ENCODE measurements at places on chromosomes 3 and 15.

- DNase-seq = no peak
Measured at GRCh38 chr15:38877471-38877870, 312.9 kb upstream of the RASGRP1 start.

DNA sequence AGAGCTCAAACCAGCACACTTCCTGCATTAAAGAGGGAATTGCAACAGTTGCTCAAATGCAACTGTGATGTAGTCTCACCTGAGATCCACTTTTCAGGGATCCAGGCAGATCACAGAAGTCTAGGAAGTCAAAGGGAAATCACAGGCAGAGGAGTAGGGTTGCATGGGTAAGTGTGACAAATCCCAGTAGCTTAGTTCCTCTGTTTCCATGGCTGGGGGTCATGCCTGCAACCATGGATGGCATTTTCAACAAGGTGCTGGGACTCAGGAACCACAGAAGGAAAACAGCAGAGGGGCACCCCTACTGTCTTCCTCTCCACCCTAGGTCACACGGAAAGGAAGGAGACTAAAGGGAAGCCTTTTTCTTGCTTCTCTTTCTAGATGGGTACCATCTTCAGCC is 36.5 kb upstream of the ARNT2 start:
- DNase-seq = no peak

DNA sequence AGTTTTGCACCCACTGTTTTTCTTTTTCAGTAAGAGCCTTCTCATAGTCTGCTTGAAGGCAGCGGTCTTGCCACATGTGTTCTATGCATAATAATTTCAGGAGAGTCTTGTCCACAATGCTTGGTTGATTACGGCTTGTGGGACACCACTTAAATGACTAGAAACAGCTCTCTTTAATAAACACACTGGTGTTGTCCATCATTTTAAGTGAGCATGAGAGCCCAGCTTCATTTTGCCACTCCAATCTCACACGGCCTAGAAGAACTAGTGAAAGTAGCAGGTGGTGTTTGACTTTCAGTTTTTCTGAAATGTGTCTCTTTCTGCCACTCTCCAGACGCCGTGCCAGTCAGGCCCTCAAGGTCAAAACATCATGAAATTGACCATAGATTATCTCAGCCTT is 292.1 kb downstream of the LPP start:
- DNase-seq = no peak

GRCh38 chr15:82568986-82569385 is 28.7 kb upstream of the RPS17 start:
- DNase-seq = no peak

GRCh38 chr3:146283781-146284445 is 33.0 kb upstream of the PLSCR4 start:
- no peak for DNase-seq

DNA sequence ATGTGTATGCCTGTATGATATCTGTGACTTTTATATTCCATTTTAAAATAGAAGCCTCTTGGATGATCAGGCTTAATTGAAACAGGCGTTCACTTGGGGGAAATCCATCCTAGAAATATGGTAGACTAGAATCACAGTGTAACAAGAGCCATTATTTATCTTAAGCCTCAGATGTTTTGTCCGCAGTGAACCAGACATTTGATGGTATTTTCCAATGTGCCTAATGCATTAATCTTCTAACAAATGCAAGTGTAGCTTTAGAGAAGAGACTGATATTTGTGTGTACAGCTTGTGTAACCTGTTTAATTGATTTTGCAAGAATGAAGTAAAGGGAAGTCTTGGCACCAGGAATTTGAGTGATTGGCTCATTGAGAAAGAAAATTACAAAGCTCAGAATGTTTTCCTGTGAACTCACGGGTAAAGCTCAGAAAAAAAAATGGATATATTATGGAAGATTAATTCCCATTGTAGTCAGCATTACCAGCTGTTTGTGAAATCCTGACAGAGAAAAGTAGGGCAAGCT is 155.7 kb downstream of the SV2B start:
- DNase-seq = peak; percentile 22

DNA sequence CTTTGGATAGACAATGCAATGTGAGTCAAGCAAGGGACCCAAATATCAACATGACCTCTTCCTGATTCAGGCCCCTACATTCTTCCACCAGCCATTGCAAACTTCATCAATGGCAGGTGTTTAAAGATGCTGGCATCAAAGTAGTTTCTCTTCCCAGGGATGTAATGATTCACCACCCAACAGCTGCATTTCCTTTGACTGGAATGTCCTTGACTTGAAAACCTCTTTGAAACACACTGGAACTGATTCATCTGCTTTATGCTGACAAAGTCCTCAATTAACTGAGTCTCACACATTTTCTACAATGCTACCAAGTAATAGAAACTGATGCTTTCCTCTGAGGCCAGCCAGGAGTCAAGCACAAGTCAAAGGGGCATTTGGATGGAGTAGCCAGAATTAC is 385.5 kb downstream of the GBE1 start:
- no peak for DNase-seq

DNA sequence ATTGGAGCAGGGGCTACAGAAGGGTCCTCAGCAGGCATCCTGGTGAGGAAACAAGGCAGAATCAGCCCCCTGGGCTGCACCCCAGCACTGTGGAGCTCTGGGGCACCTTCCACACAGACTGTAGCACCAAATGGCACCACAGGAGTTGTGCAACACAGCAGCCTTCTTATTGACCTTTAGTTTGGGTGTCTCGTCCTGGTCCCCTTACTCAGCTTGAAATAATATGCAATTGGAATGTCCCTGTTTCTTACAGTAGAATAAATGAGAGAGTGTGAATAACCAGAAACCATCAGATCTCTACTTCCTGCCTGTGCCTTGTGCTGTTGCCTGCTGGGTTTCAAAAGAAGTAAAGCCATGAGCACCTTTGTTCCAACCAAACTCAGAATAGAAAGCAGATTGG is 44.5 kb downstream of the RPLP1 start:
- no peak for DNase-seq

DNA sequence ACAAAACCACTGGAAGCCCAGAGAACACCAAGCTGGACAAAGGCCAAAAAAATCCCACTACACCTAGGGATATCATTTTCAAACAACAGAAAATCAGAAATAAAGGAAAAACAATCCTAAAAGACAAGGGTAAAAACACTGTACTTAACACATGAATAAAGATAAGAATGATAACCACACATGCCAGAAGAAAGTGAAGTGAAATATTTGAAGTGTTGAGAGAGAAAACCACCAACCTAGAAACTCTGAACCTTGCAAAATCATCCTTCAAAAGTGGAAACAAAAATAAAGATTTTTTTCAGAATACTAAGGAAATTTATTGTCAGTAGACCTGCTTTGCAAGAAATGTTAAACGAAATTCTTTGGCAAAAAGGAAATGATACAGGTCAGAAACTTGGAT is 45.1 kb downstream of the KPNA1 start:
- no peak for DNase-seq

DNA sequence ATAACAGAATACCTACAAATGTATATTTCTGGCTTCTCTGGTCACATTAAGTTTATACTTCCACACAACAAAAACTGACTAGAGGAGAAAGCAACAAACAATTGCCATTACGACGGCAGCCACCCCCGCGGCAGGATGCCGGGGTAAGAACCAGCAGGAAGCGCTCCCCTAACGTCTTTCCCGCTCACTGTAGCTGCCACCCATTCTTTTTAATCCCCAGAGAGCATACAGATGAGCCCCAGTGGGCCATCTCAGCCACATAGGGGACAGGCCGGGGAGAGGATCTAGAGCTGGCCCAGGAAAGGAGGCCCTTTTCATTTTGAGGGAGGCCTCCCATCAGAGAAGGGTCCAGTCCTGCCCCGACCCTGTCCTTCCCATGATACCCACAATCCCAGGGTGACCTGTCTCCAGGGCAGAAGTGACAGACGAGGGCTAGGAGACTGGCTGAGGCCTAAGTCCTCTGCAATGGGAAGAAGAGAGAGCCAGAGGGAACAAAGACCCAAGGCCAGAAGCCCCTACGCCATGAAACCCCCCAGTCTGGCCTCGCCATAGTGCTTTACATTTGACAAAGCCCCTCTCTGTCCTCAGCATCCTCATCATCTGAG is 3.6 kb upstream of the CALML4 start:
- no peak for DNase-seq

All from suppressor macrophage treated with lipopolysaccharide for 4 hours (primary cell).